Left ventricle myocardium inferior (tissue), 1 donor: ENCODE measurements at places on chromosomes 16 and 17. TPM values are rescaled to one million over a fixed set of nuclear protein-coding genes. Genes with fewer than 3 reads are reported as not detected.

TEKT5 gene
- not detected for total RNA-seq

- no peak for DNase-seq
Observed at GRCh38 chr17:82303944-82304808, 13.2 kb downstream of the CD7 start.

- no peak for DNase-seq
Observed at GRCh38 chr16:21592191-21592590, 7.2 kb upstream of the METTL9 start.

GRCh38 chr16:88550246-88550661, 19.9 kb upstream of the ZC3H18 start:
- no peak for DNase-seq

- DNase-seq, result no peak
Observed at GRCh38 chr17:37399265-37399803, 7.3 kb downstream of the ACACA start.
